ENCODE measurements at places on chromosomes 1 and 21.

- DNase-seq: peak; percentile 64
These were observed 228.8 kb downstream of the COL11A1 start for GRCh38 chr1:102879439-102879993.

DNA sequence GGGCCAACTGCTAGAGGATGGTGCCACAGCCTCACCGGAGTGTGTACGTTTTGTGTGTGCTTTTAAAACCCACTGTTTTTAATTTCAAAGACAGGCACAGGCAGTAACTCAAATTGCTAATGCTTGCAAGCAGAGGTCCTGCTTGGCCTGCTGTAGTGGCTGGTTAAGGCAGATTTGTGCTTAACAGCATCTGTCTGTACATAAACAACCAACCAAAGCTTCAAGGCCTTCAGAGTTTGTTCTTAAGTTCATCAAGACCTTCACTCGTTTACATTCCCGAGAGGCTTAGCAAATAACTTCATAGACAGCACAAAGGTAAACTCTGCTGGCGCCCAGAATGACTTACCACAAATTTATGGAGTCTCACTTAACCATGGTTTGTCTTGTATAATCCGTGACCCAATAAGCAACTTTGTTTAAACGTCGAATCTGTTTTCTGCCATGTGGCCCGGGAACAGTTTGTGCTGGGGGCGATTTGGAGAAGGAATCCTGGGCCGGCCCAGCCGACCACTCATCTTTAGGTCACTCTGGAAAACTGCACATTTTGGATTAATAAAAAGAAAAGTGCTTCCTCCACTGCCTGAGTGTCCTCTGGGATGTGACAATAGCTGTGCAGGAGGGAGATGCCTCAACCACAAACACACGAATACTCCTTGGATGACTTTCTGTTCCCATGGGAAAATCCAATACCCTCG is 58.1 kb downstream of the CAPZB start:
- peak; percentile 76 for DNase-seq

- no peak for DNase-seq
These were observed 2.0 kb downstream of the KCNE2 start for GRCh38 chr21:34365809-34366208.

GRCh38 chr1:115277276-115277675 is 60.8 kb downstream of the NGF start:
- peak; percentile 48 for DNase-seq

GRCh38 chr1:169128562-169128961 is 22.1 kb downstream of the ATP1B1 start:
- DNase-seq: no peak

- DNase-seq: no peak
These were observed 42.1 kb downstream of the UBE2U start for GRCh38 chr1:64245495-64245894.

DNA sequence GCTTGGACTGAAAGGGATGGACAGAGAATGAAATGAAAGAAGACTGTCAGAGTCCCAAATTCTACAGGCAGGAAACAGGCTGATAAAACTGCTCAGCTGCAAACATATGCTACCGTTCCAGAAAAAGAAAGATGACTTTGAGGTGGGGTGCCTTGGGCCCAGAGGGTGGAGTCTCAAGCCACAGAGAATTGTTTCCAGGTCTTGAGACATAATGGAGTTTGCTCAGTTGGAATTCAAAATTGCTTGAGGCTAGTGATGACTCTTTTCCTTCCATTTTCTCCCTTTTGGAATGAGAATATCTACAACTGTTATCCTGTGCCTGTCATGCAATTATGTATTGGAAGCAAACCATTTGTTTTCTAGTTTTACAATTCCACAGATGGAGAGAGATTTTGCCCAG is 23.6 kb upstream of the PSEN2 start:
- DNase-seq: no peak

- DNase-seq: peak; percentile 26
These were observed 94.3 kb upstream of the EDN2 start for GRCh38 chr1:41578712-41579335.

- DNase-seq: peak; percentile 90
These were observed 58.4 kb upstream of the COL6A1 start for GRCh38 chr21:45923146-45923545.

DNA sequence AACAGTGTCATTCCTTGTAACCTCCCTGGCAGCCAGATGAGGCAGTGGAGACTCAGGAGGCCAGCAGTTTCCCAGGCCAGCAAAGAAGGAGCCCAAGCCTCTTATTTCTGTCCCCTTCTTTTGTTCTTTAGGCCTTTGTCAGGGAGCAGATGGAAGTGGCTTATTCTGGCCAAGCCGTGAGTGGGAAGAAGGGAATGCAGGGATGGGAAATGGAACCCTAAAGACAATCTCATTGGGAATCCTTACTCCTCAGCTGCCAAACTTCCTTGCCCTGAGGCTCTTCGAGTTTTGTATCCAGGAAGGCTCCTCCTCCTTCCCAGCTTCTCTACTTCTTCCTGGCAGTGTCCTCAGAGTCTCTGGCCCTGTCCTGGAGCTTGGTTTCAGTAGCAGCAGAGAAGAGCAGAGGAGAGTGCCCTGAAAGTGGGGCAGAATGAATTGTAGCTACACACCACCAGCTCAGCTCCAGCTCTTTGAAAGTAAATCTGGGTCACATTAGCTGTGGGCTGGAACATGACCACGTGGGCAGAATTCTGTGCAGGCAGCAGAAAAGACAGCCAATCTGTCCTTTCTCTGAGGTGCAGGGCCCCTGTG is 63.9 kb downstream of the NDUFS5 start:
- no peak for DNase-seq

DNA sequence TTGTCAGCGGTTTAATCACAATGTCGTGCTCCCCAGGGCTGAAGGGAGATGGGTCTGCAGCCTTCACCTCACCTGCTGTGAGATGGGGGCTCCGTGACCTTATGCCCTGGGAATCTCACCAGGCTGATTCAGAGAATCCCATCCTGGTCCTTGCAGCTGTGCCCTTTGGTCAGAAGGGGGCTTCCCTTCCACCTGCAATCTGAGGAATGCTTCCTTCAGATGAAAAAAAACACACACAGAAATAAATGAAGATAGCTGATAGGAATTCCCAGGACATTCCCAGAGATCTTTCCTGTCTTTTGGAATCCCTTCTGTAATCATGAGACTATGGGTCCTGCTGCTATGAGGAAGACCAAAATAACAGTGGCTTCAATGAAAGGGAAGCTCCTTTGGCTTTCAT is 127.0 kb upstream of the VAMP3 start:
- no peak for DNase-seq

DNA sequence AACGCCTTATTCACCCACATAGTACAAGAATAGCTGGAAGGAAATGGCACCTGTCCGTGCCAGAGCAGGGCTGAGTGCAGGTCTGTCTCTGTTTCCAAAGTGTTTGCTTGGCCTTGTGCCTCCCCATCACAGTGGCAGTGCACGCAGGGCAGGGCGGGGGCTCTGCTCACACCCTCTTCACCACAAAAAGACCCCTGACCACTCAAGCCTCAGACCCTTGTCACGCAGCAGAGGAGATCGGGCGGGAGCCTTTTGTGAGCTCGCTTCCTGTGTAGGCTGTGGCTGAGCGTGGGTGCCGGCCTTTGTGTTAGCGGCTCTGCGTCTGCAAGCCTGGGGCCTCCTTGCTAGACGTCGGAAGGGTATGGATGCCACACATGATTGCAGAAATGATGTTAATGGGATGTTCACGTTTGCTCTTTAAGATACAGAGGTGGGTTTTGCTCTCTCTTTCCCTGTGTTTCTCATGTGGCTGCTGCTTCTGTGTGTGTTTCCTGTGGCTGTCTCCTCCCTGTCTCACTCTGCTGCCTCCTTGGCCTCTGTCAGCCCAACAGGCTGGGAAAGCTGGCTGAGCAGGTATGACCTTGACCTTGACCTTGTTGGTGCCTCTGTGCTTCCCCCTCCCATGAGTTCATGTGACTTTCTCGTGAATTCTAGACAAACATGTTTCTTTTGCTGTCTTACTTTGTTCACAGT is 45.4 kb downstream of the S100B start:
- no peak for DNase-seq

DNA sequence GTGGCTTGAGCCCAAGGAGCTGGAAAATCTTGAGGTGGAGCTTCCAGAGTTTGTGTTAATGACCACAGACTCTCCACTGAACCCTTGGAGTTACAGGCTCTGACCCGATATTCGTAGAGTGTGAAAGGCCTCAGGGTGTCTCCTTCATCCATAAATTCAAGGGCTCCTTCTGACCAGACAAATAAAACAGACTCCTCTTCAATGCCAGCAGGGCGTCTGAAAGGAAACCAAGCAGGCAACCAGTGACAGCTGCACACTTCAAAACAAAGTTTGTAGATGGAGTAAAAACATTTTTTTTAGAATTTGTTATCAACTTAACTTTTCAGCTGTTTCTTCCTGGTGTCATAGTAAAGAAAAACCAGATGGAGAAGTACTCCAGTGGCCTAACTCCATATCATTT is 161.1 kb downstream of the KCTD3 start:
- DNase-seq: no peak

All from astrocyte of the hippocampus (primary cell).